GF-D8 (cell line): ENCODE measurements at places on chromosomes 3 and 15.

GRCh38 chr15:42576776-42577175 is 1.4 kb downstream of the STARD9 start:
- no peak for DNase-seq

DNA sequence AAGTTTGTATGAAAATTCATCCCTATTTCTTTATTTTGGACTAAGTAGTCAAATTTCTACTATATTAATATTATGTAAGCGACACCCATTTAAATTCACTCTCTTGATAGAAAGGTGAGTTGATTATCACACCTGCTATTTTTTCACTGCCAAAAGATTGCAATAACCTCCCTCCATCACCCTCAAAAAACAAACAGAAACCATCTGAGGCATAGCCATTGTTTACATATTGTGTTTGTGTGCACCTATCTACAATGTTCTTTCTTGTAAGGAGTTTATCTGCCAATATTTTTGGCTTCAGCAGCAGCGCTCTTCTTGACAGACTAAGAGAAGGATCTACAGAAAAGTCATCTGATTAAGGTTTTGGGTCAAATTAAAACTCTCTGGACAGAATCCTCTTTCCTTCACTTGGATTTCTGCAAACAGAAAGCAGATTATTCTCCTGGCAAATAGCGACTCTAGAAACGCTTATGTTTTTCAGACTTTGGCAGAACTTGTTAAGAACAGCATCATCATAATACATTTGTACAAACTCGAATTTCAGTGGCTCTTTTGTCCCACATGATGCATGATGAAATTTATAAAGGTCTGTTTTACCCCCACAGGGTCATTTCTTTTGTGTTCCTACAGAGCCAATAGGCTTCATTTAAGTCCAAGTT is 48.6 kb downstream of the KCNMB2 start:
- DNase-seq: no peak

- DNase-seq: peak; percentile 32
These were observed 72.7 kb downstream of the HMG20A start for GRCh38 chr15:77493324-77493907.

DNA sequence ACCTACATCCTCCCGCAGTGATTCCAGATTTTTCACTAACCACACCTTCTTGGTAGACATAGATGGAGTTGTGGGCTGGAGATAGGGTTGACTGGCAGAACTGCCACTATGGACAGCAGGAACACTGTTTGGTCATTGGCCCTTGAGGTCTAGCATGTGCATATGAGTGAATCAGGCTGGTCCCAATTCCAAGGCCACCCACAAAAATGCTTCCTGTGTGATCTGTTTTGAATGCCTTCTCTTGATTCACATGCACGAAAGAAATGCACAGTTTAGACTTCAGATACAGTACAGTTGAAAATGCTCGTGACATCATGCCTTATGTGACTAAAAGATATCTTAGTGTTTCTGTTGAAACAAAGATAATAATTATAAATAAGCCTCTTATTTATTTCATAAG is 285.8 kb upstream of the SEMA6D start:
- DNase-seq: no peak

DNA sequence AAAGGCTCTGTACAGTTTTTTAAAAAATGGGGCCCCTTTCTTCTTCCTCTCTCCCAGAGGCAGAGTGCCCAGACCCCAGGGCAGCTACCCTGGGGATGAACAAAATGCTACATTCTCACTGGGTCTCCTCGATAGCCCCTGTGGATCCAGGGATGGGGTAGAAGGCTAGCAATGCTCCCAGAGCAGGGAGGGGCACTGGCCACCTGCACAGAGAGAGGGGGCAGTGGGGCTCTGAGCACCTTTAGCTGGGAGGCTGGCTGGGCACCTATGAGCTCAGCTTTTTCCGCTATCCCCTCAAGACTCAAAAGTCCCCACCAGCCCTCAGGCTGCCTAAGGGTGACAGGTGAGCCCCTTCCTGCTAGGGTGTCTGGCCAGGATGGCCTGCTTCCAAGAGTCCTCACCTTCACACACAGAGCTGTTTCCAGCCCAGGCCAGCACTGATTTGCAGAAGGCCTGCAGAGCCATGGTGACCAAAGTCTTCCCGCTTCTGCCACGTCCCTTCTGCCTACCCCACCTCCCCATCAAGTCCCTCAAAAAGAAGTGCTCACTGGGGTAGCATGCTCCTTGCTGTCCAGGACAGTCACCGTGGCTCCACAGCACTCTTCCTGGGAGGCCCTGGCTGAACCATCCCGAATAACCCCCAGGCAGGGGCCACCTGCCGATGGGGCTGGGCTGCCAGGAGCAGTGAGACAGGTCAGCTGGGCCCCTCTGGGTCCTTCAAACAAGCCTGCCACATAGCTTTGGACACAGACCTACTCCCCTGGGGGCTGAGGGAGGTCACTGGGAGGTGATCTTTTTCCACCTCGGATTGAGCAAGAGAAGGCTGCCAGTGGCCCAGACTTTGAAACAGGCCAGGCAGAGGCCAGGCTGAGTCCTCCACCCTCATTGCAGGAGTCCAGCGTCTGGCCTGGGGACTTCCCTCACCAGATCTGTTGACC is 20.4 kb downstream of the BMF start:
- DNase-seq: no peak

DNA sequence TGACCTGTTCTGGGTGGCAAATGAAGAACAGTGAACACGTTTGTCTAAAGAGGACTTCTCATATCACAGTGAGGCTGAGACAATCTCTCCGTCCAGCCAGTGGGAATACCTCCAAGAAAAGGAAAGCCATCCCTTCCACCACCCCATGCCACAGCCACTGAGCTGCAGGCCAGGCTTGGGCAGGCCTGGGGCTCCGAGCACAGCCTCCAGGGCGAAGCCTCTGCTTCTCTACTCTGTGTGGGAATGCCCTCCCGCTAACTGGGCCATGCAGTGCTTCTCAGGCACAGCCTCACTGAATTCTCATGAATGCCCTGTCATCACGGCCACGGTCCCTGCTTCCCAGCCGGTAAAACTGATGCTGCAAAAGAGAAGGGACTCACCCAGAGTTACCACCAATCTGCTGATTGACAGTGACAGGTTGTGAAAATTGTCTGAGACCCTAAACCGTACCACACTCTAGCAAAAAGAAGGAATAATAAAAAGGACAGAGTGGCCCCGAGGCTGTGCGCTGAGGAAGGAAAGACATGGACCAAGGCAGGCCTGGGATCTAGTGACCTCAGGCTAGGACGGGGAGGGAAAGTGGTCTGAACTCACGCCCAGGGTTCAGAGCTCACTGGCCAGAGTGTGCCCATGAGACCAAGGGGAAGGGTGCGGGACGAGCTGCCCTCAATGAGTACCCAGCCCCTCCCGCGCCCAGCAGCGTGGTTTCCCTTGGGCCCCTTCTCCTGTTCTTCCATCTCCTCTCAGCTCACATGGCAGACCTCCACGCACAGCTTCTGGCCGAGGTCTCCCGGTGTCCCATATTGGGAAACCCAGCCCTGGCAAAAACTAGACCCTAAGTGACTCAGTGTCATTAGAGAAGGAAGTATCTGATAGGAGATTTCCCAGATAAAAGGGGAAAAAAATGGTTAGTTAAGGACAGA is 52.8 kb downstream of the DHX30 start:
- DNase-seq: no peak

- no peak for DNase-seq
These were observed 15.9 kb upstream of the DRD3 start for GRCh38 chr3:114194750-114195149.

- no peak for DNase-seq
These were observed 36.8 kb downstream of the MTMR10 start for GRCh38 chr15:30954674-30955073.

DNA sequence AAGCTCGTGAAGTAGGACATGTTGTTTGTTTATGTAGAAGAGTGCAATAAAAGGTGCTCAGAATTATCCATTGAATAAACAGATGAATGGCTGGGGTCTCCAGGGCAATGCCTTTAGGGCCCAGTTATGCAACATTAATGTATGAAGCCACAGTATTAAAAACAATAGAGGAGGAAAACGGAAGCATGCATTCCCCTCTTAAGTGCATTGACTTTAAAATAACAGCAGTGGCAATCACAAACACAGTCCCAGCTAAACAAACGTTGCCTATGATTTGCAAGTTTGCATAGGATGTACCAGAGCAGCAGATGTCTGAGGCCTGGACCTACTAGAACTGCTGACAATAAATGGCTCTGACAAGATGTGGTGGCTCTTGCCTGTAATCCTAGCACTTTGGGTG is 60.6 kb upstream of the GCNT3 start:
- DNase-seq: no peak

DNA sequence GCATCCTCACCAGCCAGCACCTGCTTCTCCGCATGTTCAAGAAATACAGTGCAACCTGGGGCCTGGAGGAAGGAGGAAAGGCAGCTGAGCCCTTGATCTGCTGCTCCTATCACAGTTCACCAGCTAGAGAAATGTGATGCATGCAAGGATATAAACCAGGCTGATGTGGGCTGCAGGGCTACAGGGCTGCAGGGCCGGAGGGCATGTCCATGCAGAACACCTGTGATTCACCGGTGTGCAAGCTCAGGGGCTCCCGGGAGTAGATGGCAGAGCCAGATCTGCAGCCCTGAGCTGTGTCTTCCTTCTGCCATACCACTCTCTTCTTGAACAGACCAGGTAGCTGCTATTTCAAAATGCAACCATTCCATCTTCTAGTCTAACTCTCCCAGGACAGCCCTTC is 84.9 kb downstream of the HMG20A start:
- no peak for DNase-seq

DNA sequence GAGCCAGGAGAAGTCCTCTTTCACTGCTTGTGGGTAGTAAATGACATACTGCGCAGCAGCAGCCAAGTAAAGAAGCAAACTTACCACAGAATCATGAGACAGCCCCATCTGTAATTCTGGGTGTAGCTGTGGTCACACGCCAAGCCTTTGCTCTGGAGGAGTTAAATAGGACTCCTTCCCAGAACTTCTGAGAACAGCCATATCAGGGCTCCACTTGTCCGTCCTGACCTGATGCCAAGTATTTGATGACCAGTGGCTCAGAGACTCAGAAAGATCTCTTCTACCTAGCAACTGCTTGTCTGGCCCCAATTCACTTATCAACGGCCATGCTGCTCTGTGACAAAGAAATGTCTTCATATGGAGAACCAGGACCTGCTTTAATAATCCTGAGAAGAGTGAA is 20.6 kb upstream of the GOLIM4 start:
- DNase-seq: no peak

GRCh38 chr3:197734667-197735318 is 1.9 kb downstream of the RUBCN start:
- DNase-seq: peak; percentile 14

- DNase-seq: no peak
These were observed 585.8 kb downstream of the NLGN1 start for GRCh38 chr3:173983343-173983742.

GRCh38 chr15:70801109-70801508 is 37.8 kb upstream of the UACA start:
- DNase-seq: no peak
